ENCODE measurements at places on chromosomes 6 and 20.

- no peak for DNase-seq
Measured at GRCh38 chr20:57870597-57871236, 160.9 kb upstream of the PMEPA1 start.

GRCh38 chr6:88145298-88145963 is 20.7 kb downstream of the CNR1 start:
- no peak for DNase-seq

DNA sequence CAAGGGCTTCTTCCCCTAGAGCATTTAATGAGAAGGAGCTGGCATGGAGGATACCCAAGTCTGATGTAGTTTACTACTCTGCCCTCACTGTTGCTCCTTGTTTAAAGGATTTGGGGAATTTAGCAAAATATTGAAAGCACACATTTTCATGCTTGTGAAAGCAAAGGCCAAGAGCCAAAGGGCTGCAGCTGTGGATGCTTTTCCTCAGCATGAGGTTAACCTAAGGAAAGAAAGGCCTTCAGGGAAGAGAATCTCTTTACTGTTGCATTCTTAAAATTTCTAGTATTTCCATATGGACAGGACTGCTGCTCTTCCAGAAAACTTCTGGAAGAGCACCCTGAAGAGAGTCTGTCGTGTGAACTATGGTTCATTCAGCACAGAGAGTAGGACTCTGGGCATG is 45.9 kb upstream of the SASH1 start:
- no peak for DNase-seq

DNA sequence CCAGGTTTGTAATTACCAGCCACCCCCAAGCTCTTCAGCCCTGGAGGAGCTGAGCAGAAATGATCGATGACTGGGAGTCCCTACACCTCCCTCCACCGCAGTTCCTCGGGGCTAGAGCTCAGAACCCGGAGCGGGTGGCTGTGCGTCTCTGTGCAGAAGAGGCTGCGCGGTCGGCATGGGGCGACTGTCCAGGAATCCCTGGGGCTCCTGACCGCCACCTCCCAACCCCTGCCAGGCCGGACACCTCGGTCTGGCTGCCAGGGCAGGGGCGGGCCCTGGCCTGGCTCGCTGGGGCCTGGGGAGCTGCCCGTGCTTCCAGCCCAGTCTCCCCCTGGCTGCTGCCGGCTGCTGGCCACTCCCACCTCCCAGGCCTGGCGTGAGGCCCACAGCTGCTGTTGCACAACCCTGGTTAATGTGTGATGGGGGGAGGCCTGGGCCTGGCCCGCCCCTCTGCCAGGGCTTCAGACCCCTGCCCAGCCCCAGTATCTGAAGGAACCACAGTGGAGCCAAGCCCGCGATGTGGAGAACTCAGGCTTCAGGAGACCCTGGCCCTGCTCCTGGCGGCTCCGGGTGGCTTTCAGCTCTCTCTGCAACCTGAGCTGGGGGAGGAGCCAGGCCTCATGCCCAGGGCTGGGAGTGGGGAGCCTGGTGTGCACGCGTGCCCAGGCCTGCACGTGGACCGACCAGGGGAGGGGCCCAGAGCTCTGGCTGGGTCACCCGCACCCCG is 1.2 kb downstream of the SLC2A4RG start:
- peak; percentile 94 for DNase-seq

- no peak for DNase-seq
Measured at GRCh38 chr20:20969701-20970280, 136.4 kb downstream of the LINC00237 start.

- no peak for DNase-seq
Measured at GRCh38 chr6:112881828-112882780, 535.0 kb downstream of the RFPL4B start.

DNA sequence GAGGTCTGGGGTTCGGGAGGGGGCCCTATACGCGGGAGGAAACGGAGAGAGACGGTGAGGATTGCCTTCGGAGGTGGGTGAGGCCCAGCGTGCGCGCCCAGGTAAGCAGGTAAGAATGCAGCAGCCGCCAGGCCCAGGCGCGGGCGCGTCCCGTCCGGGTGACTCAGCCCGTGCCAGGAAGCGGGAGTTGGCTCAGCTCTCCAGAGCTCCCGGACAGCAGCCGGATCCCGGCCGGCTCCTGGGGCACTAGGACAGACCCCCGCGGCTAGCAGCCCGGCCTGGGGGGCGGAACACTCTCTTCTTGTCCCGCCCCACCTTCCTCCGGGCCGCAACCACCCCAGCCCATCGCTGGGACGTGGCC is 1.5 kb upstream of the MDFI start:
- DNase-seq = peak; percentile 91

DNA sequence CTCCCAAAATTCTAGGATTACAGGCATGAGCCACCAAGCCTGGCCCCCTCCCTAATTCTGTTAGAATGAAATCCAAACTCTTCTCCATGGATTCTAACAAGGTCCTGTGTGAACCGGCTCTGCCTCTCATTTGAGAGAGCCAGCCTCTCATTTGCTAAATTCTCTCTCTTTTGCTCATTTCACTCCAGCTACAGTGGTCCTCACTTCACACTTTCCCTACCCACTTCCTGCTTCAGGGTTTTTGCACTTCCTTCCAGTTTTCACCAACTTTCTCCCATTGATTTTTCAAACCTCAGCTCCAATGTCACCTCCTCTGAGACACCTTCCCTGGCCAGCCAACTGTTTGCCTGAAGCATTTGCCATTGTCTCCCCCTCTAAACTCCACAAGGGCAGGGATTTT is 5.1 kb downstream of the COX4I2 start:
- no peak for DNase-seq

DNA sequence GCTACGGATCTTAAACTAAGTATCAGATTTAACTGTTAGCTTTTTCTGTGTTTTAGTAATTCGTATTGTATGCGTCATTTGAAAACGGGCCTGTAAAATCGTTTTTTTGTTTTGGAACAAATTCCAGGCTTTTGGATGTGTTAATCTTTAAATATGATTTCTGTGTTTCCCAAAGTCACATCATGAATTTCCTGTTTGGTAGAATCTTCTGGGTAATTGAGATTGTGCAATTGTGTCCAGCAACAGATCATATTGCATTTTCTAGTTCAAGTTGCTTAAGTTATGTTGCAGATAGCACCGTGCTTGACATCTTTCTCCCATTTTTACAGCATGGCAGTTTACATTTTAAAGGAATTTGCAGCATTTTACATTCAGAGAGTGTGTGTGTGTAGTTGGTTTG is 1.9 kb downstream of the MAPK14 start:
- DNase-seq = no peak

DNA sequence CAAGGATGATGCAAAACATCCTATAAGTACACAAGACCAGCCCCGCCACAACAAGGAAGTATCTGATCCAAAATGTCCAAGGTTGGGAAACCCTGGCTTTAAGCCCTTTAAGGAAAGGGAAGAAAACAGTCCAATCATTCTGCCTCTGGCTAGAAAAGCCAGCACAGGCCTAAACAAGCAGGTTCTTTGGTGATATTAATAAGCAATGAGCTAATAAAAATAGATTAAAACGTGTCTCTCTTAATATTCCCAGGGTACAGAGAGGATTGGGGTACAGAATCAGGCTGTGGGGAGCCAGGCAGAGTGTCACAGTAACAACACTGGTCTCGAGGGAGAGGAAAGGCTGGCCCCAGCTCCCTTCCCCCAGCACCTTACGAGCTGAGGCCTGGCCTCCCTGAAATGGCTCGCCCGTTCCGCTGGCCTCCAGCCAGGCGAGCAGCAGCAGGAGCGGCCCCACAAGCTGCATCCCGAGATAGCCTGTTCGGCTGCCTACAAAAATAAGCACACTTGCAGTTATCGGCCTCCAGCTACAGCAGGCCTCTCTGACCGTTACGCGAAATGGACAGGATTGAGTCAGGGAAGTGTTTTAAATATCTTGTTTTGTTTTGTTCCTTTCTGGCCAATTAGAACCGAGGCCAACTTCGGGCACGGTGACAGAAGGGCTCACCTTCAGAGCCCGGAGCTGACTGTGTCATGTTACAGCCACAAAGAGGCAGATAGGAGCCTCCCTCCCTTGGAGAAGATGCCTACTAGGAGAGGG is 4.0 kb upstream of the ZMYND8 start:
- DNase-seq = no peak

DNA sequence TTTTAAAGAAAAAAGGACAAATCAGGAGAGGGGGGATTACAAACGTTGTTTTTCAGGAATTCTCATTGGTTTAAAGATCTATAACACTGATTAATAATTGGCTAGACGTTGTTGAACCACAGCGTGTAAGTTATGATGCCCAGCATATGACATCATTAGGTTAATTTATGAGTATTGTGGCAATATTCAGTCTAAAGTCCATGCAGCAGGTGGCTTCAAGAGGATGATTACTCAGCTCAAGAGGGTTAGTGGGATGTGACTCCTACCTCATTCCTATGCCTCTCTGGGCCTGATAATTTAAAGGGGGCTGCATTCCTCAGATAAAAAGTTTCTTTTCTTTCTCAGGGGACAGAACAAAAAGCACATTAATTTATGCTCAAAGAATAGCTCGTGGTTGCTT is 1309.0 kb downstream of the EPHA7 start:
- DNase-seq = no peak

DNA sequence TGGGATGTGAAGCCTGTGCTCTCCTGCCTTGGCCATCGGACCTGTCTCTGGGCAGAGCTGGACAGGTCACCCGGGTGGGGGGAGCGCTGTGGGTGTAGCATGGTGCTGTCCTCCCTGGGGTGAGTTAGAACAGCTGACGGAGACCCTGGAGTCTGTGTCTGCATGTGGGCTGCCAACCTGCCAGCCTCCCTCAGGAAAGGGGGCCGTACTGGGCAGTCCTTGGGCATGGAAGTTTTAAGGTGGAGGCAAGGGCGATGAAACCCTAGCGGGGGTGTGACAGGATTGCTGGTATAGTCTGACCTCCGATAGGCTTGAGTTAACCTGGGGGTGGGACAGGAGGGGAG is 2.4 kb downstream of the SOX18 start:
- no peak for DNase-seq
